ENCODE measurements at places on chromosomes 3 and 15.

DNA sequence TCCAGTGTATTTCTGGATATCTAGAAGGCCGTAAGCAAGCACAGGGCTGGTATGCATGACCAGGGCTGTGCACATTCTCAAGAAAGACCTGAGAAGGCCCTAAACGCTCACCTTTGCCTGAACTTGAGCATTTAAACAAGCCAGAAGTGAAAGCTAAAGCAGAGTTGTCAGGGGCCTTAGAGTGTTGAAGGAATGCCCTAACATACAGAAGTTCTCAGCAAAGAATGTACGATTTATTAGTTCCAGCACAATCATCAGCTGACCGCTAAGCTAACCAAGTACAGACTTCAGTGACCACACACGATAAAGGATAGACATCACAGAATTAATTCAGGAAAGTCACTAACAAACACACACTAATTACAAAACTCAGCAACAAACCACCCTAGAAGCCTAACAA, 8.7 kb downstream of the HLTF start:
- DNase-seq = no peak

DNA sequence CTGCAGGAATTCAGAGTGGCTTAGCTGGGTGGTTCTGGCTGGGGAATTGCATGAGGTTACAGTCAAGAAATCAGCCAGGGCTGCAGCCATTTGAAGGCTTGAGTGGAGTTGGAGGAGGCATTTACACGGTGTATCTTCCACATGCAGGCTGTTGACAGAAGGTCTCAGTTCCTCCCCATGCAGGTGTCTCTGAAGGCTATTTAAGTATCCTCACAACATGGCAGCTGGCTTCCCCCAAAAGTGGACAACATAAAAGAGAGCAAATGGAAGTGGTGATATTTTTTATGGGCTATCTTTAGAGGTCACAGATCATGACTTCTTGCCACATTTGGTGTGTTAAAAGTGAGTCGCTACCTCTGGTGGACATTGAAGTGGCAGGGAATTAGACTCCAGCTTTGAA, 60.1 kb upstream of the SPRED1 start:
- DNase-seq = no peak

GRCh38 chr3:141419946-141420345, 51.6 kb downstream of the ZBTB38 start:
- no peak for DNase-seq

- no peak for DNase-seq
Measured at GRCh38 chr3:81753416-81754027, 7.9 kb downstream of the GBE1 start.

DNA sequence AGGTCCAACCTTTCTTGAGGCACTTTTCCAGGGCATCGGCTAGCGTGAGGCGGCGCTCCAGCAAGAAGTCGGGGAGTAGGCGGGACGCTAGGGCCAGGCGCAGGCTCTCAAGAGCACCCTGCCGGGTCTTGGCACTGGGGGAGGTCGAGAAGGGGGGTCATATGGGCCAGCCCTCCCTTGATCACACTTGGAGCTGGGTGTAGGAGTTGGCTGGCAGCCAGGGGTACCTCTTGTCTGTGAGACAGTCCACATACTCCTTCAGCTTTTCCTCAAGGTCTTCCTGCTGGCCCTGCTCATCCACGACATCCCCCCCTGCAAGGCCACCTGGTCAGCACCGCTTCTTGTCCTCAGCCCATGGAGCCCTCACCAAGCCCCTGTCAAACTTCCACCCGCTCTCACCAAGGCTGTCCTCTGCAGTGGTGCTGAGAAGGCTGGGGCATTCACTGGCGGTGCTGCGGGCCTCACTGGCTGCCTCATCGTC, 2.0 kb downstream of the IFRD2 start:
- DNase-seq = no peak

- no peak for DNase-seq
Measured at GRCh38 chr3:162029736-162030135, 533.1 kb downstream of the OTOL1 start.
